ENCODE measurements at places on chromosomes 12 and 14.

DNA sequence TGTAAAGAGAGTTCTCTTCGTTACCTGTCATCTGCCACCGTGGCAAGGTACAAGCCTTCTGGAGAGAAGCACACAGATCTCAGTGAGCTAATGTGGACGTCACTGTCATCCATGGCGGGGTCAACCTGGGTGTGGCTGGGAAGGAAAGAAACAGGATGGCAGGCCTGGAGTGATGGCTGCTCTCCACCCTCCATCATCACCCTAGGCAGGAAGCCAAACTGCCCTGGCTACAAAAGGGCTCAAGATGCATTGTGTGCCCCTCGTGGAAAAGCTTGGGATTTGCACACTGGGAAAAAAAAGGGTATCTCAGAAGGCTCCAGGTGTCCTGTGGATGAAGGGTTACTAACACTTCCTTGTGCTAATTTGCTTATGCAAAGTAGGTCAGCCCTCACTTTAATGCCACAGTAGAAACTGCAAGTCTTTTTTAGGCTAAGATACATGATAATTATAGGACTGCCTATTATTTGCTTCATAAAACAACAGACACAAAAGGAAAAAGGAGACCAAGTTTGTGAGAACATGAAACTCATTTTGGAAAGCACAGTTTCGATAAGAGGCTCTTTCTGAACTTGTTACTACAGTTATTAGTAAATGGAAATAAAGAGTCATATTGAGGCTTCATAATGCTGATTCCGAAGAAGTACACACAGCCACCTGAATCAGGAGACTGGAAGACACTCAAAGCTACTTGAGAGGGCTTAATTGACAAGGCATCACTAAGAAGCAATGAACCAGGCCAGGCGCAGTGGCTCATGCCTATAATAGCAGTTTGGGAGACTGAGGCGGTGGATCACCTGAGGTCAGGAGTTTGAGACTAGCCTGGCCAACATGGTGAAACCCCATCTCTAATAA lies 18.9 kb downstream of the RFC5 start:
- no peak for DNase-seq
- H3K27ac ChIP-seq = no peak overlapping the region
- H3K4me3 ChIP-seq = no peak overlapping the region
- H3K36me3 ChIP-seq = peaks cover 64% of the 10 kb centered on the region

- no peak overlapping the region for H3K4me3 ChIP-seq
- DNase-seq = no peak
- H3K27ac ChIP-seq = no peak overlapping the region
- no peaks in the 10 kb centered on the region for H3K36me3 ChIP-seq
- no peaks in the 10 kb centered on the region for H3K27me3 ChIP-seq
- no peaks in the 10 kb centered on the region for H3K4me1 ChIP-seq
These were observed 136.7 kb upstream of the EGLN3 start for GRCh38 chr14:34087571-34087970.

DNA sequence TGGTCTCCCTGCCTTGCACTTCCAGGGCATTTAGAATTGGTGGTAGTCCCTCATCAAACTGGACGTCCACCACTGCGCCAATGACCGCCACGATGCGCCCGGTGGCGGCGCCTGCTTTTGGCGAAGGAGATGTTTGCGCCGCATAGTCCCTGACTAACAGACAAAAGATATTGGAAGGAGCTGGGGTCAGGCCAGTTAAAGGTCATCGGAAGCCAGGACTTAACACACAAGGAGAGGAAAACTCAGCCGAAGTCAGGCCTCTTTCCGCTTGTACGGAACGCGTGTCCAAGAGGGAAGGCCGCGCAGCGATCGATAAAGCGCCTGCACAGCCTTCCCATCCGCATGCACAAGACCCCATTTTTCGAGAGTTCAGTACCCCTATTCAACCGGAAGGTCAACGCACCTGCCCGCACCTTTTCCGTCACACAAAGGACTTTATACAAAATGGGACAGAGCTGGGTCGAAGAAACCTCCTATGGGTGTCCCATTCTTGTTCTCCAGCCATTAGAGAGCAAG lies 525 bp downstream of the ATP5F1B start:
- no peak for DNase-seq
- H3K4me1 ChIP-seq = peaks cover 9% of the 10 kb centered on the region
- H3K4me3 ChIP-seq = peak overlapping the region; percentile 93
- H3K27me3 ChIP-seq = no peaks in the 10 kb centered on the region
- H3K36me3 ChIP-seq = peaks cover 32% of the 10 kb centered on the region

GRCh38 chr12:117090816-117091711 lies 8.2 kb downstream of the TESC start:
- DNase-seq = no peak
- no peaks in the 10 kb centered on the region for H3K36me3 ChIP-seq
- H3K4me3 ChIP-seq = no peak overlapping the region
- no peaks in the 10 kb centered on the region for H3K27me3 ChIP-seq

- H3K36me3 ChIP-seq = no peaks in the 10 kb centered on the region
- no peaks in the 10 kb centered on the region for H3K27me3 ChIP-seq
- no peak overlapping the region for H3K4me3 ChIP-seq
- no peaks in the 10 kb centered on the region for H3K4me1 ChIP-seq
- no peak for DNase-seq
- H3K27ac ChIP-seq = no peak overlapping the region
These were observed 13.6 kb upstream of the GALNT16 start for GRCh38 chr14:69246331-69246730.

GRCh38 chr12:108324351-108325017 lies 14.6 kb downstream of the CMKLR1 start:
- H3K36me3 ChIP-seq = no peaks in the 10 kb centered on the region
- no peak overlapping the region for H3K4me3 ChIP-seq
- no peak overlapping the region for H3K27ac ChIP-seq
- DNase-seq = no peak
- H3K4me1 ChIP-seq = no peaks in the 10 kb centered on the region

DNA sequence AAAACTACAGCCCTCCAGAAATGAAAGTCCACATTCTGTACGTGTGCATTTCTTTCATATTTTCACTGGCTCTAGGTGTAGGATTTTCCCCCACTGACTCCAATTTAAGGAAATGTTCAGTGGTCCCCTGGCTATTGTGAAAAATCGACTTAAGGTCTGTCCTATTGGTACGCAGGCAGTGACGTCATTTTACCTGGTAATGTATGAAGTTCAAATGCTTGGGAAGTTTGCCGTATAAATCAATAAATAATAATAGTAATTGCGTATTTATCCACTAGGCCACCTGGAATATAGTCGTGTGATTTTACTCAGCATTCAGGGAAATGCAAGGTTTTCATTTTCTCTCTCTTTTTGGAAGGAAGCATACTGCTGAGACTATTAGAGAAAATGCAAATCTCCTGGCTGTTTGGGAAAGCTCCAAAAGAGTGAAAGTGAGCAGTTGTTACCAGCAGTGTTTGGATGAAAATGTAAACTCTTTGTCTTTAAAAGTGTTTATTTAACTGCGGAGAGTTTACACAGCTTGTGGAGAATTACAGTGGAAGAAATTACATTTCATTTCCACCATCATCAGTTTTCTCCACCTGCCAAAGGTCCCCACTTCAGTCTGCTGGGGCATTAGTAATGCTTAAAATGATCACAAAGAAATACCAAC lies 107.0 kb downstream of the EXOC5 start:
- no peak for DNase-seq
- no peaks in the 10 kb centered on the region for H3K27me3 ChIP-seq

- H3K27ac ChIP-seq = no peak overlapping the region
- no peaks in the 10 kb centered on the region for H3K27me3 ChIP-seq
These were observed 353.5 kb downstream of the TMEM132D start for GRCh38 chr12:129550353-129550752.

GRCh38 chr12:101850199-101850598 lies 19.4 kb upstream of the GNPTAB start:
- H3K4me3 ChIP-seq = no peak overlapping the region
- H3K36me3 ChIP-seq = no peaks in the 10 kb centered on the region
- no peaks in the 10 kb centered on the region for H3K27me3 ChIP-seq

DNA sequence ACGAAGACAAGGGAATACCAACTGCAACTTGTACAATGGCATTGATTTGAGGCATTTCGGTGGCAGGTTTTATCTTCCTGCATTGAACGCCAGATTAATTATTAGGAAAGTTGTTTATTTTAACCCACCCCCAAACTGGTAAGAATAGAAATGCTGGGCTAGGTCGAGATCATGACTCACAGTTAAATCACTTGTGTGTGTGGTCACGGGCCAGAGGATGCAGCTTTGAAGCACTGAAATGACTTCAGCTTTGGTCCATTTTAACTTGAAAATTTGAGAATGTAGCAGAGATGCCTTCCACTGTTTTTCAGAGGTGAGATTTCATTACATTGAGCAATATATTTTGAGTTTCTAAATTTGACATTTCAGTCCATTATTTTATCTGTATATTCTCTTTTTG lies 23.6 kb upstream of the KCNH3 start:
- H3K27ac ChIP-seq = no peak overlapping the region
- no peak for DNase-seq
- H3K36me3 ChIP-seq = no peaks in the 10 kb centered on the region
- no peaks in the 10 kb centered on the region for H3K4me1 ChIP-seq
- no peaks in the 10 kb centered on the region for H3K27me3 ChIP-seq

DNA sequence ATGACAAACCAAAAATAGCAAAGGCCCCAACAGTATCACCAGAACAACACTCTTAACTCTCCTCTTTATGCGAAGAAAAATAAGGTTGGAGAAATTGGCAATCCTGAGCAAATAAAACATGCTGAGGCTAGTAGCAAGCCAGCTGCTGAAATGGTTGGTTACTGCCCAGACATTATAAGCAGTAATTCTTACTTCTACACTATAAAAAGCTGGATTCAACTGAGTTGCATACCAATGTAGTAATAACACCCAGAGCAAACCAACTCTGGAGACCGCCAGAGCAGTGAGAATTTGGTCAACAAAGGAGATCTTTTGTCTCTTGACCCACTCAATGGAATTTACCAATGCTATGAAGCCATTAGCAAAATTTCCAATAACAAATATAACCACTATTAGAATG lies 628 bp downstream of the TAS2R30 start:
- H3K27me3 ChIP-seq = no peaks in the 10 kb centered on the region
- H3K4me3 ChIP-seq = no peak overlapping the region
- H3K27ac ChIP-seq = no peak overlapping the region
- no peaks in the 10 kb centered on the region for H3K4me1 ChIP-seq
- H3K36me3 ChIP-seq = no peaks in the 10 kb centered on the region

GRCh38 chr12:107917912-107918800 lies 143.7 kb downstream of the ASCL4 start:
- DNase-seq = no peak
- no peaks in the 10 kb centered on the region for H3K4me1 ChIP-seq
- H3K27me3 ChIP-seq = no peaks in the 10 kb centered on the region
- H3K27ac ChIP-seq = no peak overlapping the region
- H3K36me3 ChIP-seq = no peaks in the 10 kb centered on the region

DNA sequence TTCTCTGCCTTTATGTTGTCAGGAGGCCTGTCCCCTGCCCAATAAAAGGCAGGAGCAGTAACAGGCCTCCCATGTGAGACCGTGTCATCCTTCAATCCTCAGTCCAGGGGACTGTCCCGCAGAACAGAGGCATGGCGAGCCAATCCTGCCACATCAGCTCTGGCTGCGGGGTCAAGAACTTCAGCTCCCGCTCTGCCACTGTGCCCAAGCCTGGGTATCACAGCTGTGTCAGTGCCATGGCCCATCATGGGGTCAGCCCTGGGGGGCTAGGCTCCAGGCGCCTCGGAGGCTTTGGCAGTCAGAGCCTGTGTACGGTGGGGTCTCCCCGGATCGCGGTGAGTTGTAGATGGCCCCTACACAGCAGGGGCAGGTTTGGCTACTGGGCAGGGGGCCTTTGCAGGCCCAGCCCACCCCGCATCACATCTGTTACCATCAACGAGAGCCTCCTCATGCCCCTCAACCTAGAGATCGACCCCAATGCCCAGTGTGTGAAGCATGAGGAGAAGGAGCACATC lies 19.9 kb upstream of the KRT83 start:
- H3K27me3 ChIP-seq = no peaks in the 10 kb centered on the region
- no peak overlapping the region for H3K27ac ChIP-seq
- no peaks in the 10 kb centered on the region for H3K4me1 ChIP-seq

- no peaks in the 10 kb centered on the region for H3K4me1 ChIP-seq
- H3K27me3 ChIP-seq = no peaks in the 10 kb centered on the region
- no peaks in the 10 kb centered on the region for H3K36me3 ChIP-seq
- no peak overlapping the region for H3K4me3 ChIP-seq
- no peak for DNase-seq
- no peak overlapping the region for H3K27ac ChIP-seq
These were observed 239.0 kb downstream of the ASCL1 start for GRCh38 chr12:103196467-103196866.

- H3K4me3 ChIP-seq = no peak overlapping the region
- no peak for DNase-seq
- H3K4me1 ChIP-seq = no peaks in the 10 kb centered on the region
- no peaks in the 10 kb centered on the region for H3K27me3 ChIP-seq
These were observed 123.6 kb downstream of the SCARB1 start for GRCh38 chr12:124739953-124740561.

DNA sequence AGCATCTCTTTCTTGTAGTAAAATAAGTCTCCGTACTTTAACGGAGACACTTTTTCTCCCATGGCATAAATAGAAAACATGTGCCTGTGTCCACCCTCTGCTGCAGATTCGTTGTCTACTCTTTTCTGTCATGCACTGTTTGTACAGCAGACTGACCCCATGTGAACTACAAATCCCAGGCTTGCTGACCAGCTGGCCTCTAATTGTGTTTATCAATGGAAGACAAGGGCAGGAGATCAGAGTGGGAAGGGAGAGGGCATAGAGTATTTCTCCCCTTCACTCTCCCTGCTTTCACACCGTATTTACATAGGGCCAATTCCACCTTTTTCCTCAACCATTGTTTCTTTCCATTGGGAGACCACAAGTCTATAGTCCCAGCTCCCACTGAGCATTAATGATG lies 31.0 kb upstream of the TMTC2 start:
- no peak for DNase-seq
- H3K27ac ChIP-seq = no peak overlapping the region
- no peaks in the 10 kb centered on the region for H3K36me3 ChIP-seq
- no peak overlapping the region for H3K4me3 ChIP-seq
- H3K27me3 ChIP-seq = no peaks in the 10 kb centered on the region

- no peak for DNase-seq
- H3K4me3 ChIP-seq = no peak overlapping the region
- H3K4me1 ChIP-seq = peaks cover 23% of the 10 kb centered on the region
- H3K36me3 ChIP-seq = peaks cover 18% of the 10 kb centered on the region
These were observed 2.6 kb downstream of the TRMT61A start for GRCh38 chr14:103531421-103532215.

GRCh38 chr12:27319409-27319808 lies 13.2 kb upstream of the BMAL2 start:
- H3K36me3 ChIP-seq = peaks cover 13% of the 10 kb centered on the region
- no peaks in the 10 kb centered on the region for H3K4me1 ChIP-seq
- no peak overlapping the region for H3K4me3 ChIP-seq
- no peaks in the 10 kb centered on the region for H3K27me3 ChIP-seq
- no peak overlapping the region for H3K27ac ChIP-seq

DNA sequence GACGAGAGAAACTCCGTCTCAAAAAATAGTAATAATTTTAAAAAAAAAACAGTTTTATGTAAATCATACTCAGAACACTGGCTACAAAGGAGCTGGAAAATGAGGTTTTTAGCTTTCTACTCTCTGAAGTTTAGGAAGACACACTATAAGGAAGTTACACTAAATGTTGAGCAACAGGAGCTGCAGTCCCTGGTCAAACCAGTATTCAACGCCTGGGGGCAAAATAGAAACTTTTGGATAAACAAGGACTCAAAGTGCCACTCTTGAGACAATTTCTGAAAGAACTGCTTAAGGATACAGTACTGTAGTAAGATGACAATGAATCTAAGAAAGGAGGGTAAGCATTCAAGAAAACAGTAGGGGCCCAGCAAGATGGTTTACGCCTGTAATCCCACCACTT lies 29.3 kb downstream of the ACTR6 start:
- H3K27me3 ChIP-seq = no peaks in the 10 kb centered on the region
- DNase-seq = no peak
- H3K36me3 ChIP-seq = peaks cover 9% of the 10 kb centered on the region
- H3K4me1 ChIP-seq = no peaks in the 10 kb centered on the region
- H3K27ac ChIP-seq = no peak overlapping the region

All from effector memory CD4-positive, alpha-beta T cell (primary cell).